ENCODE measurements at places on chromosomes 2 and 18.

DNA sequence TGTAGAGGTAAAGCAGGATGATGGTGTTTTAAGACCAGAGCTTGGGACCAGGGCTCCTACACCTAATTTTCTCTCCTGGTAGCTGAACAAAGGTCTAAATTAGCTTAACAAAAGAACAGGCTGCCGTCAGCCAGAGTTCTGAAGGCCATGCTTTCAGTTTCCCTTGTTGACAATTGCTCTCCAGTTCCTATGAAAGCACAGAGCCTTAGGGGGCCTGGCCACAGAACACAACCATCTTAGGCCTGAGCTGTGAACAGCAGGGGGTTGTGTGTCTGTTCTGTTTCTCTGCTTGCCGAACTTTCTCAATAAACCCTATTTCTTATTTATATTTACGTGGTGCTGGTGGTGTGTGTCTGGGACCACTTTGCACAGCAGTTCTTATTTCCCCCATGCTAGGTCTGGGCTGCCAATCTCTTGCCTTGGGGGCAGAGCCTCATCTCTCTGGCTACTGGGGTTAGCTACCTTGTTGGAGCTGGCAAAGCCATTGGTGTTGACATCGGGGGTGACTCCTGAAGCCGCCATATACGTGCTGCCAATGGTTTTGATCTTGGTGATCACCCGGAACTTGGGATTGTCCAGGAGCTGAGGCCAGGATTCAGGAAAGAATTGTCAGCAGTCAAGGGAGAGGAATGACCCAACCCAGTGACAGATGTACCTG is 29.0 kb downstream of the CENPO start:
- DNase-seq = no peak

DNA sequence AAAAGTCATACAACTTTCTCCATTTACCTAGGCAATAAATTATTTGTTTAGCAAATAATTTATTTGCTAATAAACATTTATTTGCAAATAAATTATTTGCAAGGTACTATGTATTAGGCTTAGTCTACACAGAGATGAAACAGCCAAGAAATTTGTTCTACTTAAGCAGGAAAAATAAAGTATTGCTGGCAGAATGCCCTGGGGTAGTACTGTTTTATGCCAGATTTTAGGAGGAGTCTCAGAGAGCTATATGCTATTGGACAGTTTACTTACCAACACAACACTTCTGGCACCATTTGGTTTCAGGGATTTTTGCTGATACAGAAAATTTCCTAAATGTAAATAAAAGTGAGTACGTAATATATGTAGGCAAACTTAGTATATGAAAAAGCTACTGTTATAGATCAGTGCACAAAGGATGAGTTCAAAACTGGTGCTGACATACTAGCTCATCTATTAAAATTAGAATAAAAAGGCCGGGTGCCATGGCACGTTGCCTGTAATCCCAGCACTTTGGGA is 23.2 kb upstream of the CDKL4 start:
- DNase-seq = no peak

- DNase-seq = no peak
Observed at GRCh38 chr2:207265869-207266268, 100.1 kb upstream of the KLF7 start.

- no peak for DNase-seq
Observed at GRCh38 chr18:45984546-45985235, 17.6 kb upstream of the EPG5 start.

All from skeletal muscle cell (primary cell).